ENCODE measurements at places on chromosomes 1 and 21.
A peak's percentile ranks its signal among the peaks of the same experiment; 100 is the strongest.

GRCh38 chr21:33015096-33015495, 10.6 kb upstream of the OLIG2 start:
- H3K36me3 ChIP-seq: no peaks in the 10 kb centered on the region
- no peak for DNase-seq
- H3K4me3 ChIP-seq: no peak overlapping the region
- no peak overlapping the region for H3K27ac ChIP-seq
- H3K27me3 ChIP-seq: peaks cover 65% of the 10 kb centered on the region
- no peaks in the 10 kb centered on the region for H3K4me1 ChIP-seq

DNA sequence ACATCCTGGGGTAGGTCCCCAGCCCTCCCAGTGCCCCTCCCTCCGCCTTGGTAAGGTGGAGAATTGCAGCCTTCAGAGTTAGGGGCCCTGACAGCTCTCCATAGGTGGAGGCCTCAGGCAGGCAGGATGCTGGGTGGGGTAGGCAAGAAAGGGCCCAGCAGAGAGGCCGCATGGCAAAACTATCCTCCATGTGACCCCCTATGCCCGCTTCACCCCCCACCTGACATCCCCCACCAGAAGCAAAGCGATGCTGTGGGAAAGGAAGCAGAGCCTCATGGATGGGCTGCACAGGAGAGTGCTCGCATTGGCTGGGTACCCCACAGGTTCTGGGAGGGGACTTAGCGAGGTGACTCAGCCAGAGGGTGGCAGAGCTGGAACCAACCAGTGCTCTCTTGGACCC, 1.6 kb downstream of the S100A9 start:
- no peaks in the 10 kb centered on the region for H3K36me3 ChIP-seq
- no peak overlapping the region for H3K27ac ChIP-seq
- peaks cover 10% of the 10 kb centered on the region for H3K27me3 ChIP-seq
- no peak for DNase-seq
- H3K4me3 ChIP-seq: no peak overlapping the region

DNA sequence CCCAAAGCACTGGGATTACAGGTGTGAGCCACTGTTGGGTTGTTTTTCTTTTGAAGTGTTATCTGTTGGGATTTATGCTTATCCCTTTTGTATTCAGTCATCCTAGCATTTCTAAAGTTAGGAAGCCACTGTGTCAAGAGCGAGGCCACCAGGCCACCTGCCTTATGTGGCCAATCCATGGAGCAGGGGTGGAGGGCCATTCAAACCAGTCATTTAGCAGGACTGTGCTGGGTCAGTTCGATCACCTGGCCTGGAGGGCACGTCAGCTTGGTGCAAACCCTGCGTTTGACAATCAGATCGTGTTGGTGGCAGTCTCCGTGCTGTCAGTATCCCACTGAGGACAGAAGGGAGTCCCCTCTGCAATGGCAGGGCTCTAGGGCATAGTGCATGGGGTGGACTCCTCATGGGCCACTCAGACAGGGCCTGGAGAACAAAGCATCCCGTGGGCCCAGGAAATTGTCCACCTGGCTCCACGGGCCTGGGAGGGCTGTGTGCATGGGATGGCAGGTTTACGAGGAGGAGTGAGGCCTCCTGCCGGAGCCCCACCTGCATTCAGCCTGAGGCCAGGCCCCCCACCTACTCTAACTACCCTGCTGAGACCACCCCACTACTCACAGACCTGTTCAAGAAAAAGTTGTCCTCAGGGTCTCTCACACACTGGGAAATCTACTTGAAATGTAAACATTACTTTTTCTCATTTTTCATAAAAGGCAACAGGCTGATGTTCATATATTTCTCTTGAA, 242.3 kb downstream of the SDCCAG8 start:
- H3K4me1 ChIP-seq: peaks cover 5% of the 10 kb centered on the region
- H3K27me3 ChIP-seq: no peaks in the 10 kb centered on the region
- peaks cover 15% of the 10 kb centered on the region for H3K36me3 ChIP-seq
- no peak overlapping the region for H3K4me3 ChIP-seq
- no peak for DNase-seq

GRCh38 chr1:47547753-47548573, 110.1 kb downstream of the FOXD2 start:
- DNase-seq: no peak
- no peak overlapping the region for H3K27ac ChIP-seq
- no peaks in the 10 kb centered on the region for H3K36me3 ChIP-seq
- H3K4me3 ChIP-seq: no peak overlapping the region
- H3K4me1 ChIP-seq: peaks cover 11% of the 10 kb centered on the region
- H3K27me3 ChIP-seq: peaks cover 64% of the 10 kb centered on the region

GRCh38 chr1:173093691-173094445, 43.1 kb upstream of the TNFSF18 start:
- H3K27ac ChIP-seq: no peak overlapping the region
- no peak overlapping the region for H3K4me3 ChIP-seq
- peaks cover 3% of the 10 kb centered on the region for H3K36me3 ChIP-seq
- H3K27me3 ChIP-seq: peaks cover 5% of the 10 kb centered on the region
- DNase-seq: no peak

DNA sequence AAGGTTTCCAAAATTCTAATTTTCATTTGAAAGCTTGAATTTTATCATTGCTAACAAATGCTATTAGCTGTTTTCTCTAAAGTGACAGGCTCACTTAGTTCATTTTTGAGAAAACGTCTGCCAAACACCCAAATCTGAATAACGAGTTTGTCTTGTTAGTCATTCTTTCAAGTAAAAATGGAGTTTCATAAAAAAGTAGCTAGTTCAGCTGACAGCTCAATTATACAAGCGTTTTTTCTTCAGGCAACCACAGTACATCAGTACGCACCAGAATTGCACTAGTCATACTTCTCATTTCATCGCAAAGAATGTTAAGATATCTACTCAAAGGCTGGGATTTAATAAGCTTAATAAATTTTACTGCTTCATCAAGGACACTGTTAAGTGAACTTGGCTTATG, 72.3 kb upstream of the SLFNL1 start:
- H3K27me3 ChIP-seq: no peaks in the 10 kb centered on the region
- H3K36me3 ChIP-seq: peaks cover 10% of the 10 kb centered on the region
- no peak overlapping the region for H3K4me3 ChIP-seq
- H3K4me1 ChIP-seq: no peaks in the 10 kb centered on the region
- H3K27ac ChIP-seq: no peak overlapping the region

DNA sequence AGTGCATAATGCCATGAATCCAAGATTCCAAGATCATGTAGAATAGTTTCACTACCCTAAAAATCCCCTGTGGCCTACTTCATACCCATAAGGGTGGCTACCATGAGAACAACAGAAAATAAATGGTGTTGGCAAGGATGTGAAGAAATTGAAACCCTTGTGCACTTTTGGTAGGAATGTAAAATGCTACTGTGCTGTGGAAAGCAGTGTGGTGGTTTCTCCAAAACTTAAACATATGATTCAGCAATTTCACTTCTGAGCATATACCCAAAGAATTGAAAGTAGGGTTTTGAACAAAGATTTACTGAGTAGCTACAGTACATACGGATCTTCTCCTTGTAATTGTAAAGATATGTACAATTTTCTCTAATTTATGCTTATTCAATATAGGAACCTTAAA, 16.0 kb downstream of the FNBP1L start:
- H3K27me3 ChIP-seq: no peaks in the 10 kb centered on the region
- DNase-seq: no peak
- no peak overlapping the region for H3K4me3 ChIP-seq
- peaks cover 40% of the 10 kb centered on the region for H3K36me3 ChIP-seq
- H3K27ac ChIP-seq: no peak overlapping the region

DNA sequence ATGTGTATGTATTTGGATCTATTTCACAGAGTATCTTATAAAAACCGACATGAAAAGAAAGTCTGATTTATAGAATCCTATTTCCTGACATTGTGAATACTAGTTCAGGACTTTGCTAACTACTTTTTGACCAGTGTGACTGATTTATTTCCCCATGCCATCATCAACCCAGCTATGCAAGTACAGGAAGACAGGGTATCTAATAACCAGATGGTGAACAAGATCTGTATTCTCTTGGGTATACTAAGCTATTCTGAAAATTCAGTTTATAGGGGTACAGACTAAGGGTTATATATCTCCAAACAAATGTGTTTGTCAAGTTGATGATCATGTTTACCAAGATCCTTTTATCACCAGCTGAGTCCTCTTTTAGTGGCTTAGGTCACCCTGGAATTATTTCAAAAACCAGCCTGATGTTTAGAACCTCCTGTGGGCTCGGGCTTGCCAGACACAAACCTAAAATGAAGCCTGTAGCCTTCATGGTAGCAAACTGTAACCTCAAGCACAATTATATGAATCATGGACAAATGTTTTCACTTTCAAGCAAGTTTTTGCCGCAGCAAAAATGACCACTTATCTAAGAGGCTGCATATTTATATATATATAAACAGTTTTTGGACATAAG, 185.1 kb downstream of the FGGY start:
- H3K4me1 ChIP-seq: peaks cover 2% of the 10 kb centered on the region
- H3K36me3 ChIP-seq: no peaks in the 10 kb centered on the region
- no peaks in the 10 kb centered on the region for H3K27me3 ChIP-seq
- no peak for DNase-seq

DNA sequence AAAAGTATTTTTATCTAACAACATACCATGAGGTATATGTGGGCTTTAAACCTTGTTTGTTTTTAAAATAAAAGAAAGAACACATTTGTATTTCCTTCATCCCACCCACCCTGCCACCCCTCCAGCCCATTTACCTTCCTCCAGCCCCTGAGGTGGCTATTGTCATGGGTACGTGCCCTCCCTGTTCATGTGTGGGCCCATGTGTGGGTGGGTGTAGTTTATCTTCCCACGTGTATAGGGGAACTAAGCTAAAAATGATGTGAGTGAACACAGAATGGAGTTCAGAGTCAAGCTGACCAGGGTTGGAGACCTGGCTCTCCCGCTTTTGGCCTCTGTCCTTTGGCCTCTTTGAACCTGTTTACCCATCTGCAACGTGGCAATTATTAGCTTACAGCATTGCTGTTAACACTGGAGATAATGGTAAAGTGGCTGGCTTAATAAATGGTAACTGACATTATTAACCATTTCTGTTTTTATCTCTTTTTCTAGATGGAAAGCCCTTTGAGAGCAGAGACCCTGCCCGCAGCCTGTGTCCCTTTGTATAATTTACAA, 78.1 kb upstream of the WDR26 start:
- peaks cover 10% of the 10 kb centered on the region for H3K27me3 ChIP-seq
- no peak for DNase-seq
- H3K27ac ChIP-seq: no peak overlapping the region
- H3K4me1 ChIP-seq: peaks cover 5% of the 10 kb centered on the region
- H3K36me3 ChIP-seq: no peaks in the 10 kb centered on the region
- H3K4me3 ChIP-seq: no peak overlapping the region

GRCh38 chr1:168520052-168520751, 23.6 kb downstream of the XCL2 start:
- H3K4me3 ChIP-seq: no peak overlapping the region
- peaks cover 5% of the 10 kb centered on the region for H3K36me3 ChIP-seq
- no peaks in the 10 kb centered on the region for H3K27me3 ChIP-seq
- peaks cover 1% of the 10 kb centered on the region for H3K4me1 ChIP-seq

DNA sequence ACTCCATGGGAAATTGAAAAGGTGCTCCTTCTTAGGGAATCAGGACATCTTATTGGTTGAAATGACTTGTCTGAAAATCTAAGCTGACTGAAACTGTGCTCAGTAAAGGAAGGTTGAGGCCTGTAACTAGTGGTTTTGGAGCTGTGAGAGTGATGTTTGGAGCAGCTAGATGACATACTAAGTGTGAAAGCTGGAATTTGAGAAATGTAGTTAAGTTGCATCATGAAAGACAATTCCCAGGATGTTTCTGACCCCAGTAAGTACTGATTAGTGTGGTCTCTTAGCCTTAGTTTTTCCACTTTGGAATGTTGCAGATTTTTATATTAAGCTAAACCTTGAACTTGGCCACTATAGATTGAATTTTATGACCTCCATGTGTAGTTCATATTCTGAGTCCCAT, 154.9 kb downstream of the PAPPA2 start:
- H3K4me1 ChIP-seq: no peaks in the 10 kb centered on the region
- no peak for DNase-seq
- H3K4me3 ChIP-seq: no peak overlapping the region
- H3K27me3 ChIP-seq: no peaks in the 10 kb centered on the region
- H3K36me3 ChIP-seq: no peaks in the 10 kb centered on the region
- H3K27ac ChIP-seq: no peak overlapping the region

GRCh38 chr1:160367516-160367900, 637 bp downstream of the NHLH1 start:
- H3K36me3 ChIP-seq: no peaks in the 10 kb centered on the region
- no peak overlapping the region for H3K4me3 ChIP-seq
- H3K4me1 ChIP-seq: peaks cover 3% of the 10 kb centered on the region
- no peaks in the 10 kb centered on the region for H3K27me3 ChIP-seq

DNA sequence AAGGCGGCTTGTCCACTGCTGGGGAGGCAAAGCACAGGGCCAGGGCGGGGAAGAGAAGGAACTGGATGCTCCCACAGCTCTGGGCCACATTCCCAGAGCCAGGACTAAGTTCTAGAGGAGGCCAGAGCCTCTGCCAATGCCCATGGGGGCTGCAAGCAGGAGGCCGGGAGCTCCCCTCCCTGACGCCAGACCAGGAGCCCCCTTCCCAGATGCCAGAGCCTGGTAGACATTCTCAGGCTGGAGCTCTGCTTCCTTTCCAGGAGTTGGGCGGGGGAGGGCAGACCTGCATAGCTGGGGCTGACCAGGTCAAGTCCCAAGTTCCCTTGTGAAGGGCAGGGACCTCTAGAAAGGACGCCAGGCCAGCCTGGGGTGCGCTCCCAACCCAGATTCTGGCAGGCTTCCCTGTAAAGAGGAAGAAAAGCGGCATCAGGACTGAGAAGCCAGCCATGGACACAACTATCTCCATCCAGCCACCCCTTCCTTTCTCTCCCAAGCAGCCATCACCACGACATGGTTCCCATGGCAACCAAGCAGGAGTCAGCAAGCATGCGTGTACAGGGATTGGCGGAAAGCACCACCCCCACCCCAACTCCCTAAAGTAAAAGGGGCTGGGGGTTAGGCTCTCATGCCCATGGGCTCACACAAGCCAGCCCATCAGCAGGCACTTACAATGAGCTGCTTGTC, 13.4 kb downstream of the KIF21B start:
- no peak overlapping the region for H3K27ac ChIP-seq
- DNase-seq: no peak
- no peaks in the 10 kb centered on the region for H3K4me1 ChIP-seq
- H3K36me3 ChIP-seq: no peaks in the 10 kb centered on the region
- H3K4me3 ChIP-seq: no peak overlapping the region

DNA sequence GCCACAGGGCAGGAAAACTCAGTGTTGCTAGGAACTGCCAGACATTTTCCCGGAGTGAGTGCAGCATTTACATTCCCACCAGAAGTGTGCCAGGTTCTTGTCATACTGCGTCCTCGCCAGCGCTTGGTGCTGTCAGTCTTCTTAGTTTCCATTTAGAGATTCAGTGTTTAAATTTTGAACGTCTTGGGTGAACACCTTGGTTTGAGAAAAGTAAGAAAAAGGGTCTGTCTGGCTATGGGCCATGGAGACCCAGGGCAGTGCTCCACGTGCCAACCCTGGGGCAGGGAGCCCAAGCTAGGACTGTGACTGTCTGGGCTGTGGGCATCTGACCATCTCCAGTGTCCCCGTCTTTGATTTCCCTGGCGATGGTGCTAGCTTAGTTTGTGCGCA, 16.0 kb downstream of the IBA57 start:
- no peak overlapping the region for H3K4me3 ChIP-seq
- H3K4me1 ChIP-seq: no peaks in the 10 kb centered on the region
- H3K36me3 ChIP-seq: no peaks in the 10 kb centered on the region
- H3K27ac ChIP-seq: peak overlapping the region; percentile 29

Data from progenitor cell of endocrine pancreas (in vitro differentiated cells).